ENCODE measurements at places on chromosomes 13 and 19.

GRCh38 chr13:43472980-43473379 lies 313.8 kb downstream of the ENOX1 start:
- DNase-seq: no peak

GRCh38 chr13:77222909-77223308 lies 104.0 kb downstream of the MYCBP2 start:
- DNase-seq: no peak

DNA sequence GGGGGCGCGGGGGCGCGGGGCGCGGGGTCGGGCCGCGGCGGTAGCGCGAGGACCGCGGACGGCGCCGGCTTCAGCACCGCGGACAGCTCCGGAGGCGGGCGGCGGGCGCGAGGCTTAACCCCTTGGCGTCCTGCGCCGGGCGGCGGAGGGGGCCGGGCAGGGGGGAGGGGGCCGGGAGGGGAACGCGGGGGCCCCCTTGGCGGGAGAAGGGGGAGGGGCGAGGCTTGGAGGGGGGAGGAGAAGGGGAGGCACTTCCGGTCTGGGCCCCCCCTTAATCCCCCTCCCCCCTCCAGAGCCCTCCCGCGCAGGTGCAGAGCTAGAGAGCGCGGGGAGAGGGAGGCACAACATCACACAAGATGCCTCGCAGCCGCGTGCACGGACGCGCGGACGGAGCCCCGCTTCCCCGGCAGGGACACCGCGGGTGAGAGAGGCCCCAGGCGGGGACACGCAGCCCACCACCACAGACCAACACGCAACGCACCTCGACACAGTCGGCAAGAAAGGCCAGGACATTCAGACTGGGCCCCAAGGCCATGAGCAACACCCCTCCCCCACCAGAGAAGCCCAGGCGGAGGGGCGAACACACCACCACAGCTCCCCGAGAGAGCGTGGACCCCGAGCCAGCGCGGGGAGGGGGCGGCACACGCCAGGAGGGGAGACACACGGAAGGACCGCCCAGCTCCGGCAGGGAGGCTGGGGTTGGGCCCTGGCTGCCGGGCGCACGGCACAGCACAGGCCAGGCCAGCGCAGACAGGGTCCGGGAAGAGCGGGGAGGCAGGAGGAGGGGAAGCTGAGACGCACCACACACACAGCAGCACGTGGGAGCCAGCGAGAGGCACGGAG lies 24.1 kb downstream of the SHANK1 start:
- peak; percentile 68 for DNase-seq

GRCh38 chr13:21709697-21710096 lies 38.8 kb downstream of the FGF9 start:
- DNase-seq: no peak

DNA sequence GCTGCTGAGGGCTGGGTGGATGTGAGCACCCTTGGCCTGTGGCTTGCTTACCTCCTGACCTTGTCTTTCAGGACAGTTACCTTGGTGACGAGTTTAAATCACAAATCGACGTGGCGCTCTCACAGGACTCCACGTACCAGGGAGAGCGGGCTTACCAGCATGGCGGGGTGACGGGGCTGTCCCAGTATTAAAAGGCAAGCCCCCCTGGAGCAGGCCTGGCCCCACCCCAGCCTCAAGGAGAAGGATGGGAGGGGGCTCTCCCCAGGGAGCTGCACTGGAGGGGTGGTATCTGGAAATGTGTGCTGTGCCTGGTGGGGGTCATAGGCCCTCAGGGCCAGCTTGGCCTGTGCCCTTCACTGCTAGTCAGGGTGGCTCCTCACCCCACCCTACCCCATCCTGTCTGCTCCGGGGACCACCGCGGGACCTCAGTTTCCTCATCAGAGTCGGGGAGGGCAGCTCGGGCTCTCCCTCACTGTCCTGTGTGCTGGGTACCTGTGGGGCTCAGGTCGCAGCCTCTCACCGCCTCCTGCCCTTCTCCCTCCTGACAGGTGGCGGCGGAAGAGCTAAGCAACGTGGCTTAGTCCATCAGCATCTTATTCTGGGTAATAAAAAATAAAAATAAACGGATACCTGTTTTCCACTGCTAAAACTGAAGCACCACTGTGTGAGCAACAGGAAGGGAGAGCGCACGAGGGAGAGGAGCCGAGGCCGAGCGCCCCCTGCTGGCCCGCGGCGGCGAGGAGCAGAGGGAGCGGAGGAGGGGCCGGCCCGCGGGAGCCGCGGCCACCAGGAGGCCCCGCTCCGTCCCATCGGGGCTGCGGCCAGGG lies 29.8 kb downstream of the CERS1 start:
- peak; percentile 92 for DNase-seq

DNA sequence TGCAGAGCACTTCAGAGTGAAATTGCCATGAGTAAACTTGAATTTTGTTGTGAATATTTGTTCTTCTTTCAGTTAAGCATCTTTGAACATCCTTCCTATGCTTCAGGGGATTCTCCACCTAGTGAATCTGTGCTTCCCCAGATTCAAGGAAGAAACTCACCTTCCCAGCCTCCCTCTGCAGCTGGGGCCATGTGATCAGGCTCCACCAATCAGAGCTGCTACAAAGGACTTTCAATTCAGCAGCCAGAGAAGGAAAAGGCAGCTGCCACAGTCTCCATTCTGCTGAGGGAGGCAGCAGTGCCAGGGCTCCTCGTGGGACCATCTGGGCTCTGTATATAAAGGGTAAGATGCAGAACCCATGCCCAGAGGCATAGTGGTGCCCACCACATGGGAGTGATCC lies 89.7 kb upstream of the SIAH3 start:
- DNase-seq: no peak

- no peak for DNase-seq
These were observed 7.6 kb downstream of the ALOX5AP start for GRCh38 chr13:30742901-30743300.

GRCh38 chr19:19276851-19277250 lies 3.8 kb upstream of the TM6SF2 start:
- DNase-seq: no peak

DNA sequence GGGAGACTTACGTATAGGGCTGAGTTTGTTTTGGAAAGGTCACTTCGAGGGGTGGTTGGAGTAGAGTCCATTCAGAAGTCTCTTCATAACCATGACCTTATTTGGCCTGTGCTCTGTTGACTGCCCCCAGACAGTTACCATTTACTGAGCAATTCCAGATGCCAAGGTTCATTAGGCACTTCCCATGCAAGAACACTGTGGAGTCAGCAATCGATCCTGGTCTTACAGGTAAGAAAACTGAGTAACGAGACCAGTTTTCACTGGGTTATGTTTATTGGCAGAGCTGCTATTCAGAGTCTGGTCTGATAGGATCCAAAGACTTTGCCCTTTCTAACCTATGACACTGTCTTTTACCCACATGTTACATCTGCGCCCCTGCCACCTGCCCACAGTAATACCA lies 134.7 kb downstream of the MTUS2 start:
- DNase-seq: no peak

DNA sequence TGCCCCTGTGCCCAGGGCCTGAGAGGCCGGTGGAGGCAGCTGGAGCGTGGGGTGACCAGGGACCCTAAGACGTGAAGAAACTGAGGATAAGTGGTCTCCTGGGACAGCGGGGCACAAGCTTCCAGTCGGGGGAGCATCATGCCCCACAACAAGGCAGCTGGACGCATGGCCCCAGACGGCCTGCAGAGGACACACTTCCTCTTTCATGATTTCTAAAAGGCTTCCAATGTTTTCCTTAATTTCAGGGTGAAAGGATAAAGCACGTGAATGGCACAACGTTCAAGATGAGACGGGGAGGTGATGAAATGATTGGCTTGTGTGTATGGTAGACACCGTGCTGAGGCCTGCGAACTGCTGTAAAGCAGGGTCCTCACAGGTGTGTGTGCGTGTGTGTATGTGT lies 20.2 kb upstream of the MYDGF start:
- no peak for DNase-seq

GRCh38 chr19:29478578-29479565 lies 46.9 kb upstream of the VSTM2B start:
- DNase-seq: no peak

GRCh38 chr13:95207769-95208366 lies 93.4 kb downstream of the ABCC4 start:
- DNase-seq: peak; percentile 28

- no peak for DNase-seq
These were observed 19.6 kb downstream of the SIGLEC5 start for GRCh38 chr19:51610576-51610975.

GRCh38 chr13:38328699-38329098 lies 21.0 kb upstream of the UFM1 start:
- DNase-seq: no peak

DNA sequence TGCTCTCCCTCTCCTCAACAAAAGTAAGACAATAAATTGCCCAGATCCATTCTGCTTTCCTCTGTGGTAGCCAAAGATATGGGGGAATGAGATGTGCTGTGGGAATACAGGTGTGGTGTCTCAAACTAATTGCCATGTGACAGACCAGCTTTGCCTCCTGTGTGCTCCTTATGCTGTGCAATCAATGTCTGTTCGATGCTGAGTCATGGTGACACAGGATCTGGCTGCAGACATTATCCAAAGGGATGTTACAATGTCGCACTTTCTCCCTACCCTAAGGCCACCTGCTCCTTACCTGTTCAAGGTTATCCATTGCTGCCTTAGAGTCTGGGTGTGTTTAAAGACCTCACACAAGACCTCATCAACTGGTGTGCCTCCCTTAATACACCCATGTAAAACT lies 32.5 kb downstream of the FGF14 start:
- DNase-seq: no peak

DNA sequence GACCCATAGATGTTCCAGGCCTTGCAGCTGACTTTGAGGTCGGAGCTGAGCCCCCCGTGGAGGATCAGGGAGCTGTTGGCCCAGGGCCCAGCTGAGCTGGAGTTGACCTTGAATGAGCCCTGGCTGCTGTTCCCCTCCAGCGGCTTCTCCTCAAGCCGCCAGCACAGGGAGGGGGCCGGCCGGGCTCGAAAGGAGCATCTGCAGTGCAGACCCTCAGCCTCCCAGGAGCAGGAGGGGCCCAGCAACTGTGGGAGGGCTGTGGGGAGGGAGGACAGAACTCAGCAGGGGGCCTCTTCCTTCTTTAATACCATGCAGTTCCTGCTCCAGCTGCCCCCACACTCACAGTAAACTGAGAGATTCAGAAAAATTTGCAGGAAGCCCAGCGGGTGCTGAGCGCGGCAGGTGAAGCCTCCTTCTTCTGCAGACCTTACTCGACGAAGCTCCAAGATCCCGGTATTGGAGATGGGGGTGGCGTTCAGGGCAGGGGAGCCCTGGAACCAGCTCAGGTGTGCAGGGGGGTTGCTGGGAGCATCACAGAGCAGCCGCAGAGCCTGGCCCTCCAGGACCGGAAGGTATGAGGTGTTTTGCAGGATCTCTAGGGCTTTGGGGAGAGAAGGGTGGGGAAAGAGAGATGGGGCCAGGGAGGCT lies 2.6 kb downstream of the SIGLEC5 start:
- DNase-seq: no peak

GRCh38 chr13:34162544-34162933 lies 344.6 kb downstream of the RFC3 start:
- DNase-seq: no peak

DNA sequence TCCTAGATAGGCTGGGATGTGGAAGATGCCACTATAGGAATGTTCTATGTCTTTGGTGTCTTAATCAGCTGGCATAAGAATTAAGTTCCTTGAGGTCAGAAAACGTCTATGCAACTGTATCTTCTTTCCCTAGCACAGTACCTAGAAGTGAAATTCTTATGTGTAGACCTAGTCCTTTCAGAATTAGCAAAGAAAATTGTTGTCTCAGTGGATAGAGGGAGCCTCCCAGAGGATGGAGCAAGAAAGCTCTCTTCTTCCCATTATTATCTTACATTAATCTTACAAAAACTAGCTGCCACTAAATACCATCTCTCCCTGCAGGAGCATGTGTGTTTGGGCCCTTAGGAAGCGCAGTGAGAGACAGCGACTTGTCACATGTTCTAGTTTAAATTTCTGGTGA lies 11.6 kb downstream of the CLDN10 start:
- DNase-seq: no peak

DNA sequence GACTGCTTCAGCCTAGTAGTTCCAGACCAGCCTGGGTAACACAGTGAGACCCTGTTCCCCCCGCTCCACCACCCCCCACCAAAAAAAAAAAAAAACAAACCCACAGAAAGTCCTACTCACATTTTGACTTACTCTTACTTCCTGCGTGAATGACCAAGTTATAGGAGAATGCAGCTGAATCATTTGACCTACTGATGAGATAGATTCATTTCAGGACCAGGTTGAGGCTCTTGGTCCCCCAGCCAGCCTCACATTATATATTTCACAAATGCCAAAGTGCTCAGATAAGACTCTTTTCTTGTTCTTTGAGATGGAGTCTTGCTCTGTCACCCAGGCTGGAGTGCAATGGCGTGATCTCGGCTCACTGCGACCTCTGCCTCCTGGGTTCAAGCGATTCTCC lies 70.2 kb downstream of the KLF5 start:
- no peak for DNase-seq

- DNase-seq: no peak
These were observed 24.2 kb upstream of the GATAD2A start for GRCh38 chr19:19381007-19381926.

DNA sequence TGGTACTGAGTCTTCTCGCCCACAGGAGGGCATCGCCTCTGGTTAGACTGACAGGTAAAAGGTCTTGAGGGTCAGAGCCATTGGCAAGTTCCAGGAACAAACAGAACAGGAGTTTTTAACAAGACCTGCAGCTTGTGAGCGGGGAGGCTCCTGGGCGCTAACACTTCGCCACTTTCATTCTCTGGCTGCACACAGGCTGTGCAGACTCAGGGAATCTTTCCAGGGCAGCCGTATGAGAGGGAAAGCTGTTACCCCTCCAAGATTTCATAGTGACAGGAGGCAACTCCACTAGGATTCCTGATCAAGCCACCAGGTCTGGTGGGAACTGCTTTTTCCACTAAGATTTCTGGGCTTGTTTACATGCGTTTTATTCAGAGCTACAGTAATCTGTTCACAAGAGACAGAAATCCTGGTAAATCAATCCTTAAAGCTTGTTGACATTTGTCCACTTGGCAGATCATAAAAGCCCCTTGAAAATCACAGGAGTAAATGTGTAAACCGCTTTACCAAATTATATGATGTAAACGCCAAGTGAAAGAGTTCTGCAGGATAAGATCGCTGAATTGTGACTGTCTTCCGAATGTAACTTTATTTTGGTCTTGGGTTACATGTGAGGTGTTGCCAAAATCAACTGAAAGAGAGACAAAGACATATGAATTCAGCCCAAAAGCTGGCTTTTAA lies 190.6 kb downstream of the MZT1 start:
- DNase-seq: no peak

DNA sequence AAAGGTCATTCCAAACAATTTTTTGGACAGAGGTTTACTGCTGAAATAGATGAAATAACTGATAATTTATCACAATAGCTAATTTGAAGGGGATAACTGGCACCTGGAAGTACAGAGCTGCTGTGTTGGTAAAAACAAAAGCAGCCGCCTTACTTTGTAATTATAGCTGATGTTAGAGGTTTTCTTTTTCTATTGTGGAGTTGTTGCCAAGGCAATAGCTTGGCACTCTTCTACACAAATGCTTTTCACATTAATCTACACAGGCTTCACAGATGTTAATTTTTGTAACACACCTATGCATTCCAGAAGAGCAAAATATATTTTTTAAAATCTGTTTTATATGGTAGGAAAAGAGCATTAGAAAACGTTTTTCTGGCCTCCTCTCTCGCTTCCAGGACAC lies 56.9 kb downstream of the LACC1 start:
- no peak for DNase-seq

GRCh38 chr13:83731113-83731512 lies 151.2 kb downstream of the SLITRK1 start:
- no peak for DNase-seq

GRCh38 chr13:95403349-95404140 lies 102.3 kb upstream of the ABCC4 start:
- DNase-seq: no peak

- DNase-seq: peak; percentile 80
These were observed 144.5 kb upstream of the ZNF536 start for GRCh38 chr19:30227661-30228112.

GRCh38 chr13:97258801-97259200 lies 36.7 kb downstream of the MBNL2 start:
- DNase-seq: no peak
